ENCODE measurements at places on chromosomes 4 and X.

DNA sequence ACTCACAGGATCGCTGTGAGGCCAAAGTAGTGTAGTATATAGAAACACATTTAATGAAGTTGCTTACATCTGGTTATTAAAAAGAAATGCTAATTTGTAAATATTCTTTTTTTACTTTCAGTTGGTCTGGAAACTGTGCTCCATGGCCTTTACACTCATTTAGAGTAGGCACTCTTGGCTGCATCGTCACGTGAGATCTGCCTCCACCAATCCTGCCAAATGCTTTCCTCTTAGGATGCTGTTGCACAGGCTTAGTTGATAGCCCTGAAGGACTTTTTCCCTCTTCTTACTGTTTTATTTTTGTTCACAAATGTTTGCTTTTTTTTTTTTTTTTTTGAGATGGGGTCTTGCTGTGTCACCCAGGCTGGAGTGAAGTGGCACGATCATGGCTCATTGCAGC, 6.3 kb downstream of the CPE start:
- no peak for DNase-seq

DNA sequence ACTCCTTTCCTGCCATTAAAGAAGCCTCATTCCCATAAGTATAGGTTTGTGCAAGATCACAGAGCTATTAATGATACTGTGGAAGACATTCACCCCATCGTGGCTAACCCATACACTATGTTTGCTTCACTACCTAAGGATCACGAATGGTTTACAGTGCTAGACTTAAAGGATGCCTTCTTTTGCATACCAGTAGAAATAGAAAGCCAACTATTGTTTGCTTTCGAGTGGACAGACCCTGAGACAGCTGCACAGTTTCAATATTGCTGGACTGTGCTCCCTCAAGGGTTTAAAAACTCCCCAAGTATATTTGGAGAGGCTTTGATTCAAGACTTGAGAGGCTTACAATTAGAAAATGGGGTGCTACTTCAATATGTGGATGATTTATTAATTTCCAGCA, 16.0 kb upstream of the PAPSS1 start:
- DNase-seq: no peak

- no peak for DNase-seq
Observed at GRCh38 chr4:41644288-41644914, 104.1 kb downstream of the PHOX2B start.

DNA sequence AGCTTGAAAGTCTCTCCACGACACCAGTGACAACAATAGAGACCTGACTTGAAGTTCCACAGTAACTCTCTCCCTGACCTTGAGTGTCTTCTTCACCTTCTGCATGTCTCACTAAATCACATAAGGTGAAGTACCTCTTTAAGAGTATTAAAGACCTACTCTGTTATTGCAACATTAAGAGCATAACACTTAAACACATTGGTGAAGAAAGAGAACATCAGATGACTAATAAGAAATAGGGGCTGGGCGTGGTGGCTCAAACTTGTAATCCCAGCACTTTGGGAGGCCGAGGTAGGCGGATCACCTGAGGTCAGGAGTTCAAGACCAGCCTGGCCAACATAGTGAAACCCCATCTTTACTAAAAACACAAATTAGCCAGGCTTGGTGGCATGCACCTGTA, 33.9 kb upstream of the MAPK10 start:
- DNase-seq: no peak

DNA sequence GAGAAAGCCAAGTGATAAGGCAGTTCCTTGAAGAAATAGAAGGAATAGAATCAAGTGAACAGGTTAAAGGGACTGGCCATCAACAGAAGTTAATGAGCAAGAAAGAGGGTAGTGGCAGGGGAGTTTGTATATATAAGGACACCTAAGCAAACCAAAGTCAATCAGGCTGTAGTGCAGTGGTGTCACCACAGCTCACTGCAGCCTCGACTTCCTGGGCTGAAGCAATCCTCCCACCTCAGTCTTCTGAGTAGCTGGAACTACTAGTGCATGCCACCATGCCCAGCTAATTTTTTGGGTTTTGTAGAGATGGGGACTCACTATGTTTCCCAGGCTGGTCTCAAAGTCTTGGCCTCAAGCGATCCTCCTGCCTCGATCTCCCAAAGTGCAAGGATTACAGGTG, 15.9 kb downstream of the ACOT9 start:
- no peak for DNase-seq

DNA sequence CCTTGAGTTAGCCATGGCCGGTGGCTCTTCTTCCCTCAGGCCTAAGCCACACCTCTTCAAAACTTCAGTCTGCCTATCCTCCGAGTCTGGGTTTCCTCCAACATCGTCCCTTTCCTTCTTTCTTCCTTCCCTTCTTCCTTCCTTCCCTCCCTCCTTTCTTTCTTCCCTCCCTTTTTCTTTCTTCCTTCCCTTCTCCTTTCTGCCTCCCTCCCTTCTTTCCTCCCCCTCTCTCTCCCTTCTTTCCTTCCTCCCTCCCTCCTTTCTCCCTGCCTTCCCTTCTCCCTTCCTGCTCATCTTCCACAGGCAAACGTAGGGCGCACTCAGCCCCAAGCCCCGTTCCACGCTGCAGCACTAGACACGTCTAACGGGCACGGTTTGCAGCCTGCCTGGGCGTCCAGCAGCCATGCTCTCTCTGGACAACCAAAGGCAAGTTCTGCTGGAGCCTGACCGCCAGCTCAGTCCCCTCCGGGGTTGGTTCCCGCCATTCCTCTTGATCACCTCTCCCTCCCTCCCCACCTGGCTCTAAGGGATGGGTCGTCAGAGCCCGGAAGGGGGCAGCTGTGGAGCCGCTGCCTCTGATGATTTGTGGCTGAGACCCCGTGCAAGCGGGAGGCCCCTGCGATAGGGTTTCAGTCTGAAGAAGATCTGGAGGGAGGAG, 34.1 kb upstream of the CLDN24 start:
- no peak for DNase-seq
